ENCODE measurements at places on chromosomes 16 and 17. TPM values are rescaled to one million over a fixed set of nuclear protein-coding genes. Genes with fewer than 3 reads are reported as not detected.

GGT6 gene
- 147 TPM for total RNA-seq

RHBDL1 gene
- total RNA-seq: not detected

ACE gene
- total RNA-seq: 3.6 TPM

MYH8 gene
- not detected for total RNA-seq

CFAP97D1 gene
- not detected for total RNA-seq

KRT15 gene
- 9.4 TPM for total RNA-seq

GNGT2 gene
- 134 TPM for total RNA-seq

G6PC1 gene
- total RNA-seq: not detected

NUPR1 gene
- 11.0 TPM for total RNA-seq

GPR139 gene
- total RNA-seq: not detected

LHX1 gene
- not detected for total RNA-seq

WNT3 gene
- total RNA-seq: not detected

OTOP2 gene
- total RNA-seq: not detected

NAGS gene
- not detected for total RNA-seq

PARD6A gene
- 18.8 TPM for total RNA-seq

DNA sequence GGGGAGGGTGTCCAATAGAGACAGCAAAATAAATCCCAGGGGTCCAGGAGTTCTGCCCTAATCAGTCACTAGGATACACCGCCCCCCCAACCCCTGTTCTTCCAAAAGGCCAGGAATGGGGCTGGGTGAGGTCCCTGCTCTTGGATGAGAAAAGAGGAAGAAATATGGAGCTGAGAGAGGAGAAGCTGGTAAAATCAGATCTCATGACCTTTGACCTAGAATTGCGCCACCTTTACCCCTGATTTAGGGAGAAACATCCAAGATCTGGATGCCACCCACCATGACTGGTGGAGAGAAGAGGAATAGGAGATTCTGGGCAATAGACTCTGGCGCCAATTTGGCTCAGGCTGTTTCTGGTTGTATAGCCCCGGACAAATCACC lies 707 bp upstream of the CACNB1 start:
- DNase-seq: no peak

DNA sequence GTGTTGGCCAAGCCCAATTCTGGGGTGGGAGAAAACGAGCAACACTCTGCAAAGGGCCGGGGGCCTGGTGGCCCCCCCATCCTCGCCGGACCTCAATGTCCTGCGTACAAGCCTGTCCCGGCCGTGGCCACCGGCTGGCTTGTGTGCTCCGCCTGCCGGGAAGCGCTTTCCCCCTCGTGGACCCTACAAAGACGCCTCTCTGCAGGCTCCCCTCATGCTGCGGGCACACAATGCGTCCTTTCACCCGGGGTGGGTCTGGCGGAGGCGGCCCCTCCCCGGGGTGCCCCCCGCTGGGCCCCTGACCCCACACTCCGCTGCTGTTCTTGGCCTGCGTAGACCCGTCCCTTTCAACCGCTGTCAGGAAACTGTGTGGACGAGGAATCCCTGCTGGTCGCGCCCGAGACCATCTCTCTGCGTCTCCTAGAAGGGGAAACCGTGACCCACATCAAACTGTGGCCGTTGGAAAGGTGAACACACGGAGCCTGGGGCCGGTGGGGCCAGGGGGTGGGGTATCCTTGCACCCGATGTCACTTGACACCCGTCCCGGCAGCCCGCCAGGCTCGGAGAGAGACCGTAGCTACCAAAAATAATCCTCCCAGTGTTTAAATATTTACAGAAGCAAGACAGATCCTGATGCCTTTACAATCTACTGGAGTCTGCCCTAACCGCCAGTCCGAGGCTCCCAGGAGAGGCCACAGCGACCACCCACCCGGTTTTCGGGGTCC lies 43.6 kb downstream of the TBC1D16 start:
- DNase-seq: peak; percentile 50

DNA sequence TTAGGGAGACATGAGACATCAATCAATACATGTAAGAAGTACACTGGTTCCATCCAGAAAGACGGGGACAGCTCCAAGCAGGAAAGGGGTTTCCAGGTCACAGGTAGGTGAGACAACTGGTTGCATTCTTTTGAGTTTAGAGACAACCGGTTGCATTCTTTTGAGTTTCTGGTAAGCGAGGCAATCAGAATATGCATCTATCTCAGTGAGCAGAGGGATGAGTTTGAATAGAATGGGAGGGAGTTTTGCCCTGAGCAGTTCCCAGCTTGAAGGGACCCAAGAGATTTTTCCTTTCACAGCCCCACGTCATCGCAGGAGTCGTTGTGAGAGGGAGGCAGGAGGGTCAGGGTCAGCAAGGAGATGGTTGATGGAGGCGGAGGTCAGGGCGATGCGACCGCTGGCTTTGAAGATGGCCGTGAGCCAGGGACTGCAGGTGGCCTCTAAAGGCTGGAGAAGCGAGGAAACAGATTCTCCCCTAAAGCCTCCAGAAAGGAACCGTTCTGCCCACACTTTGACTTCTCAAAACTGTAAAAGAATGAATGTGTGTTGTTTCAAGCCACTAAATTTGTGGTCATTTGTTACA lies 36.5 kb downstream of the IRF8 start:
- DNase-seq: no peak

- DNase-seq: peak; percentile 21
Observed at GRCh38 chr16:29940656-29941055, 14.6 kb upstream of the KCTD13 start.

DNA sequence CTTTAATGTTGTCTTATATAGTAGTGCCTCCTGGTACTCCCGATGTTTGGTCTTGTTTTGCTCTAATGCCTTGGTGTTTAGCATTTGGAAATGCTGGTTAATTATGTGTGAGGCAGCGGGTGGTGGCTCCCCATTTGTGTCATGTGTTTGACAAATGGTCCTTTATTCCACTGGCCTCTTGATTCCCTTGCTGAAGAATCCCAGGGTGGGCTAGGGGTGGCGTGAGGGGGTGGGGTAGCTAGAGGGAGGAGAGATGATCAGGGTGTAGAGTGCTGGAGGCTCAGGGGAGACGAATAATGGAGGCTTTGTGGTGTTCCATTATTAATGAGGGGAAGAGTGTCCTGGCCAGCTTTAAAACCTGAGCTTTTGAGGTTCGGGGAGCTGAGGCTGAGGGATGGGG lies 5.4 kb downstream of the DYNLL2 start:
- DNase-seq: no peak

DNA sequence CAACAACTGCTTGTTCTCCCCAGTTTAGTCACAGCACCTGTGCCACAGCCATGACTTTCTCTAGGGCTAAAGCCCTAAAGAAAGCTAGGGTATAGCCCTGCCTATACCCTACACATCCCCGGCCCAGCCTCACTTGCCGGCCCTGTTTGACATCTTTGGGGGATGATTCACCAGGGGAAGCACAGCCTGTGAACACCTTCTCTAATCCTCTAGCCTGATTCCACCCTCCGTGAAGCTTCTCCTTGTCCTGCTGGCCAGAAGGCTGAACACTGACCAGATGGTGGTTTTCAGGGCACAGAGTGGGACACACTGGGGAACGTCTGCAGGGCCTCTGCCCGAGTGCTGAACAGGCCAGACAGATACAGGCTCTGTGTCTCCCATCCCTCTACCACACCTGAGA lies 6.0 kb downstream of the CLEC16A start:
- no peak for DNase-seq

- no peak for DNase-seq
Observed at GRCh38 chr17:19415806-19416775, 5.1 kb downstream of the RNF112 start.

DNA sequence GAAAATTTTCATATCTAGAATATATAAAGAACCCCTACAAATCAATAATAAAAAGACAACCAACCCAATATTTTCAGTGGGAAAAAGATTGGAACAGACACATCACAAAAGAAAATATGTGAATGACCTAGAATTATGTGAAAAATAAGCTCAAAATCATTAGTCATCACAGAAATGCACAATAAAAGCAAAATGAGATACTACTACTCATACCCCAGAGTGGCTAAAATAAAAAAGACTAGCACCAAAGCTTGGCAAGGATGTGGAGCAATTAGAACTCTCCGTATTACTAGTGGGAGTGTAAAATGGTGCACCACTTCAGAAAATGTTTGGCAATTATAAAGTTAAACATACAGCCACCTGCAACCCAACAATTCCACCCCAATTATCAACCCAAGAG lies 48.0 kb upstream of the CDH5 start:
- DNase-seq: no peak

- peak; percentile 79 for DNase-seq
Observed at GRCh38 chr16:30615358-30616091, 5.3 kb upstream of the ZNF689 start.

DNA sequence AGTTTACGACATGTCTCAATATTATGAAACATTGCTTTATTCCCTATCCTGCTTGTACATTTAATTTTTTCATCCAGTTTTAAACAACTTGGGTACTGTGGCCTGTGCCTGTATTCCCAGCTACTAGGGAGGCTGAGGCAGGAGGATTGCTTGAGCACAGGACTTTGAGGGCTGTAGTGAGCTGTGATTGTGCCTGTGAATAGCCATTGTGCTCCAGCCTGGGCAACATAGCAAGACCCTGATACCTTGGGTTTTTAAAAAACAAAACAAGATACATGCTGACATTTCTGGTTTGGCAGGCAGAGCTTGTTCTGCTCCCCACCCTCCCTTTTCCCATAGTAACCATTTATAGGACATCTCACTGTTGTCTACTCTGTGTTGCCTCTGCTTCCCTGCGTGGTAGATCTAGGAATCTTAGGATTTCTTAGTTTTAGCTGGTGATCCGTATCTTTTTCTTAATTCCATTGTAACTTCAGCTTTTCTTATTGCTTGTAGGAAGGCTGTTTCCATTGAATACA lies 35.6 kb downstream of the TENT4B start:
- peak; percentile 21 for DNase-seq

- DNase-seq: no peak
Observed at GRCh38 chr16:83722456-83723183, 85.2 kb upstream of the HSBP1 start.

DNA sequence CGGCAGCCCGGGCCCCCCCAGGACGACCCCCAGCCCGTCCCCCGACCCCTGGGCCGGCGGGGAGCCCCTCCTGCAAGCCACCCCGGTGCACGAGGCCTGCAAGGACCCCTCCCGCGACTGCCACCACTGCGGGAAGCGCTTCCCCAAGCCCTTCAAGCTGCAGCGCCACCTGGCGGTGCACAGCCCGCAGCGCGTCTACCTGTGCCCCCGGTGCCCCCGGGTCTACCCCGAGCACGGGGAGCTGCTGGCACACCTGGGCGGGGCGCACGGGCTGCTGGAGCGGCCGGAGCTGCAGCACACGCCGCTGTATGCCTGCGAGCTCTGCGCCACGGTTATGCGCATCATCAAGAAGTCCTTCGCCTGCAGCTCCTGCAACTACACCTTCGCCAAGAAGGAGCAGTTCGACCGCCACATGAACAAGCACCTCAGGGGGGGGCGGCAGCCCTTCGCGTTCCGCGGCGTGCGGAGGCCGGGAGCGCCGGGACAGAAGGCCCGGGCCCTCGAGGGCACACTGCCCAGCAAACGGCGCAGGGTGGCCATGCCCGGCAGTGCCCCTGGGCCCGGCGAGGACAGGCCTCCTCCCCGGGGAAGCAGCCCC lies 15.6 kb upstream of the ZFPM1 start:
- DNase-seq: peak; percentile 72

- DNase-seq: peak; percentile 70
Observed at GRCh38 chr16:17304491-17305119, 166.2 kb downstream of the XYLT1 start.

DNA sequence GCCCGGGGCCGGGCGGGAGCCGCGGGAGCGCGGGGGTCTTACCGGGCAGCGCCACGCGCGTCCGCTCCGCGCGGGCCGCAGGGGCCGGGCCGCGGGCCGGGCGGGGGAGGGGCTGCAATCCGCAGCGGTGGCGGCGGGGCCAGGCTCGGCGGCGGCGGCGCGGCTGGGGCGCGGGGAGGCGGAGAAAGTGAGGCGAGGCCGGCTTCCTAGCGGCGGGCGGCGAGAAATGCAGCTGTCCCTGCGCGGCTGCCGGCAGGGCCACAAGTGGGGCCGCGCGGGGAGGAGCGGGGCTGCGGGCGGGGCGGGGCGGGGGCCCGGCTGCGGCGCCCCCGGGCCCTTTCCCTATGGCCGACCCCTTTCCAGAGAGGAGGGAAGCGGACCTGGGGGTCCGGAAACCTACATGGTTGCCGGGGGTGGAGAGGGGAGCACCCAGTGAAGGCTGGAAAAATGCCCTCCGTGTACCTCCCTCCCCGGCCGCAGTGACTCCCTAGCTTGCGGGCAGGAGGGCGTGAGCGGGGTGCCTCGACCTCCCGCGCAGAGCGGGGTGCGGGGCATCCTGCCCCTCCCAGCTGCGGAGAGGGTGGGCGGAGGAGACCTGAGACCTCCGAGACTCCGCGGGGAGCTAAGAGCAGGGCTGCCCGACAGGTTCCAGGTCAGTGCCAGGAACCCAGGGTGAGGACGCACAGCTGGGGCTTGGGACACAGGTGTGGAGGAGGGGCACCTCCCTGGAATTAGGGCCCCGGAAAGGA lies at the start of gene CUEDC1:
TSS of gene CUEDC1 (minus strand) at position 230 of the 749 bp plus-strand sequence. CDS start 69,848 bp downstream, outside the sequence.
- DNase-seq: peak; percentile 84

DNA sequence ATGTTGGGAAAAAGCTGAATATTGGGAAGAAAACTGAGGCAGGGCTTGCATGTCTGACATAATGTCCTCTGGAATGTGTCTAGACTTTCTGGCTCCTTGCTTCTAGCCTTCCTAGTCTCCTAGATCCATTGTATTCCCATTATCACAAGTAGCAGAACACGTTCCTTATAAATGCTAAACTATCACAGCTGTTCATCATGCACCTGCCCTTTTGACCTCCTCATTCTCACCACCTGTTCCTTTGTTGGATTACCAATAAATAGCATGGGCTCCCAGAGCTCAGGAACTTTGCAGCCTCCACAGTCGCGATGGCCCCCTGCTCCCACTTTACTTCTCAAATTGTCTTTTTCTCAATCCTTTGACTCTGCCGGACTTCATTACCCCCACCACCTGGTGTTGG lies 49.7 kb downstream of the ACSM1 start:
- DNase-seq: no peak

- DNase-seq: no peak
Observed at GRCh38 chr16:86924537-86924936, 346.2 kb downstream of the FOXL1 start.

- DNase-seq: peak; percentile 25
Observed at GRCh38 chr17:65078441-65079160, 22.1 kb upstream of the GNA13 start.

GRCh38 chr16:7391694-7392093 lies 59.0 kb downstream of the RBFOX1 start:
- no peak for DNase-seq

GRCh38 chr17:76440751-76441362 lies 12.1 kb downstream of the UBE2O start:
- DNase-seq: no peak

GRCh38 chr17:32174889-32175288 lies 32.6 kb downstream of the RHOT1 start:
- no peak for DNase-seq

- no peak for DNase-seq
Observed at GRCh38 chr16:88798073-88798472, 5.5 kb upstream of the CDT1 start.

- DNase-seq: no peak
Observed at GRCh38 chr17:14776791-14777190, 475.9 kb downstream of the HS3ST3B1 start.

- DNase-seq: peak; percentile 94
Observed at GRCh38 chr16:22188595-22189442, 17.3 kb upstream of the EEF2K start.

Data from stomach (tissue), 19 donors.